ENCODE measurements at places on chromosomes 3 and 15. TPM values are rescaled to one million over a fixed set of nuclear protein-coding genes. Genes with fewer than 3 reads are reported as not detected.
A peak's percentile ranks its signal among the peaks of the same experiment; 100 is the strongest.

The CTXND1 gene
- not detected for total RNA-seq

The SEMA3F gene
- 36.0 TPM for total RNA-seq

The RBP2 gene
- not detected for total RNA-seq

The TKT gene
- 403 TPM for total RNA-seq

The FGD5 gene
- 0.06 TPM for total RNA-seq

The PRSS50 gene
- total RNA-seq: not detected

The ADIPOQ gene
- total RNA-seq: not detected

The CPN2 gene
- total RNA-seq: not detected

The ACAN gene
- not detected for total RNA-seq

The SCG3 gene
- not detected for total RNA-seq

The RAD51 gene
- 20.8 TPM for total RNA-seq

The GNAT1 gene
- total RNA-seq: not detected

The AP3B2 gene
- total RNA-seq: under 0.01 TPM

The AHSG gene
- total RNA-seq: not detected

The TNIK gene
- total RNA-seq: 3.1 TPM

The GCNT3 gene
- 8.5 TPM for total RNA-seq

The DAZL gene
- total RNA-seq: not detected

The CHRFAM7A gene
- not detected for total RNA-seq

The FSIP1 gene
- 1.2 TPM for total RNA-seq

The SPTBN5 gene
- 0.51 TPM for total RNA-seq

DNA sequence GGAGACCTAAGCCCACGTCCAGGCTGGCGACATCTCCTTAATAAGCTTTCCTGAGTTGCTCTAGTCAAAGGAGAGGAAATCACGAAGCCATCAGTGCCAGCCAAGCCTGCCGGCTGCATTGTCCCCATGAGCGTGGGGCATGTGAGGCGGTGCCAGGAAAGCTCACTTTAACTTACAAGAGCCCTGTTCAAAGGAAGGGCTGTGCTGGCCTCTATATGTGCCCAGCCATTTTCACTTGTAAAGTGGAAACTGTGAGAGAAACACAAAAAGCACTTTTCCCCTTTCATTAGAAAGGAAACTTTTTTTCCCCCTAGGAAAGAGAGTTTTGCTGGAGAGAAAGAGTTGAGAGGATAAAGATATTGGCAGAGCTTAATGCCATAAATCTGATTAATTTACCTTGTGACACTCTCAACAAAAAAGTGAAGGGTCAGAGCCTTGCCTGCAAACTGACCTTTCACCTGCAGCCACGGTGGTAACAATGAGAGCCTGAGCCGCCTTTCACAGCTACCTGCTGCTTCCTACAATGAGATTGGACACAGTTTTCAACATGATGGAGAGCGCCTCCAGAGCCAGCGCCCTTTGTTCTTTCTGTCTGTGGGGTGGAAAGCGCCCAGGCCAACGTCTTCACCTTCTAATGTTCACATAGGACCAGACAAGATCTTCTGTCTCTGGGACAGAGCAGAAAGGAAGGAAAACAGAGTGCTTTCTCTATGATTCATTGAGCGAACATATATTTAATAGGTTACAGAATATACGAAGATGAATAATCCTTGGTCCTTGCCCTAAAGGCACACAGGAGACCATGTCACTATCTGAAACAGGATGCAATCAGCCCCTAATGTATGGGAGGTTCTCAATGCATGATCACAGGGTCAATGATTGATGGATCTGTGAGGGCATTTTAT is 233.1 kb upstream of the HES1 start:
- no peak for DNase-seq

DNA sequence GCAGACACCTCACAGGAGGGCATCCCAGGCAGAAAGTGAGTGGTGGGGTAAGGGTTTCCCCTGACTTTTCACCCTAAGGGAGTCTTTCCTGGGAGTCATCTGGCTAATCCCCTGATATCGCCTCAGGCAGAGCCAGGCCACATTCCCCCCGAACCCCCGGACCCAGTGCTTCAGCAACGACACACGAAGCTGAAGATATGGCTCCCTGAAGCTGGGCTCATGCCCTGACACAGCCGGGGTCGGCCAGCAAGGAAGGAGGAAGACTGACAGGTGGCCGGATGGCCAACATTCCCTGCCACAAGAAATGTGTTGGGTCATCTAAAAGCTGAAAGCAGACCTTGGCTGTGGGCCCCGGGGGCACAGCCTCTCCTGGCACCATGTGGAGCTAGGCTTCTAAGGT is 14.4 kb downstream of the CHST13 start:
- no peak for DNase-seq

DNA sequence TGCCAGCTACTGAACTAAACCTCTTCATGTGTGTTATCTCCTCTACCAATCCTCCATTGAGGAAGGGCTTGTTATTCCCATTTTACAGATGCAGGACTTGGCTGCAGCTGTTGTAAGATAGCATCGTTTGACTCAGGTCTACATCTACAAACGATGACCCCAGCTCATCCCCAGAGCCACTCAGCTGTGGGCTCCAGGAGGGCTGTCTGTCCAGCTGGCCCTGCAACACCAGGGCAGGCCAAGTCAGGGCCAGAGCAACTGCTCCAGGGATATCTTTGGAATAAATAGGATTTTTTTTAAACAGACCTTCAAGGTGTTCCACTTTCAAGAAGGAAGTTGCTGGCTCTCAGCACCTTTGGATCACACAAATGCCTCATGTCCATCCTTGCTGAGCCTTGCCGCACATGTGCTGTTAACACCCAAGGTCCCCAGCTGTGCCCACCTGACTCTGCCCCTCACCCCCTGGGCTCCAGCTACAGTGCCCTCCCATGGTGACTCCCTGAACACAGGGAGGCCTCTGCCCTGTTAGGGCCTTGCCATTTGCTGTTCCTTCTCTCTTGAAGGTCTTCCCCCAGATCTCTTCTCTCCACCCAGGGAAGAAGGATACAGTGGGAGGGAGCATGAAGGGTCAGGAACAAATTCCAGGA is 31.0 kb downstream of the ALDH1L1 start:
- DNase-seq: no peak

- no peak for DNase-seq
Observed at GRCh38 chr15:54917312-54917711, 279.4 kb downstream of the RSL24D1 start.

- no peak for DNase-seq
Observed at GRCh38 chr3:123337948-123338619, 110.8 kb downstream of the ADCY5 start.

- DNase-seq: no peak
Observed at GRCh38 chr15:31360158-31360561, 33.5 kb downstream of the KLF13 start.

DNA sequence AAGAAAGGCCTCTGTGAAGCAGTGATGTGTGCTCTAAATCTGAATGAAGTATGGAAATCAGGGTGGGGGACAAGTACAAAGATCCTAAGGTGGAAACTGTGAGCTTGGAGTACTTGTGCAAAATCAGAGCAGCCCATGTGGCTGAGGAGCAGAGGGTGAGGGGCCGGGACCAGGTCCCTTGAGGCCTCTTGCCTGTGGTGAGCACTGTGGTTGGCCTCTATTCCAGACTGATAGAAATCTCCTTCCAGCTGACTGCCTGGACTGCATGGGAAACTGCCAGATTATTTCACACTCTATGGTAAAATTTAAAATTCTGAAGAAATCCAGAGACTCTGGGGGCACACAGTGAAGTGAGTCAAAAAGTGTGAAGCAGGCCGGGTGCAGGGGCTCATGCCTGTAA is 81.4 kb downstream of the TM4SF4 start:
- no peak for DNase-seq

DNA sequence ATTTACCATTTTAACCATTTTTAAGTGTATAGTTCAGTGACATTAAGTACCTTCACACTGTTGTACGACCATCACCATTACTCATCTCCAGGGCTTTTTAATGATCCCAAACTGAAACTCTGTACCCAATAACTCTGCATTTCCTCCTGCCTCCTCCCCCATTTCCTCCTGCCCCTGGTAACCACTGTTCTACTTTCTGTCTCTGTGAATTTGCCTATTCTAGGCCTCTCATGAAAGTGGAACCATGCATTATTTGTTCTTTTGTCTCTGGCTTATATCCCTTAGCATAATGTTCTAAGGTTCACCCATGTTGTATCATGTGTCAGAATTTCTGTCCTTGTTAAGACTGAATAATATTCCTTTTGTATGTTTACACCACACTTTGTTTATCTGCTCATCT is 154.2 kb downstream of the MECOM start:
- no peak for DNase-seq

DNA sequence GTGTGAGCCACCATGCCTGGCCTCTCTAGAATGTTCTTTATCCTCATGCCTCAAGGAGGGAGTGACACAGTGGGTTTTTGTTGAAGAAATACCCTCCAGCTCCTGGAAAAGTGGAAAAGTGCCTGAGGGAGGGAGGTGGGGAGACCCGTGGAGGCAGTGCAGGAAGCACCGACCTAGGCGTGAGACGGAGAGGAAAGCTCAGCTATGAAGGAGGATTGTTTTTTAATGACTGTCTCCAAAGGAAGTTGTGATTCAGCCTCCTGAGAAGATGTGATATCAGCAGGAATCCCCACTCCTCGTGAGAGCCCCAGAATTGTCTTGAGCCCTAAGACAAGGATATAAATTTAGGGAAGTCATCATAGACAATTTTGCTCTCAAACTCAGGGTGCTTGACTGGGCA is 21.7 kb downstream of the RPLP1 start:
- DNase-seq: no peak

GRCh38 chr15:71254491-71254890 is 139.2 kb downstream of the THSD4 start:
- no peak for DNase-seq

GRCh38 chr3:45362758-45363157 is 25.6 kb upstream of the LARS2 start:
- peak; percentile 63 for DNase-seq

GRCh38 chr3:79032686-79033318 is 735.0 kb downstream of the ROBO1 start:
- DNase-seq: no peak

- DNase-seq: no peak
Observed at GRCh38 chr15:52199271-52199670, 8.1 kb upstream of the GNB5 start.

DNA sequence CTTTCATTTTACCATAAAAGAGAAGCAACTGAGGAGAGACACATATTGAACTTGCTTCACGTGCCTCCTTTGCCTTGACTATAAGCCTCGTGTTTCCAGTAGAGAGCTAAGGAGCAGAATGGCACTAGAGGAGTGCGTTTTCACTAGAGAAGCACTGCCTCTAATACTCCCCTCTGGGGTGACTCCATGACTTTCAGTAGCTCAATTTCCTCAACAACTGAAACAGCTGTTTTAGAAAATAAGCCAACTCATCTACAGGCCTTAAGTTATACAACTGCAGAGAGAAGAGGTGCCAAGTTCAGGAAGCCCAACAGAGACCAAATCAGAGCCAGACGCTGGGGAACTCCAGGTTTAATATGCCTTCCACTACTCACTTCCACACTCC is 1.9 kb downstream of the UBP1 start:
- no peak for DNase-seq

DNA sequence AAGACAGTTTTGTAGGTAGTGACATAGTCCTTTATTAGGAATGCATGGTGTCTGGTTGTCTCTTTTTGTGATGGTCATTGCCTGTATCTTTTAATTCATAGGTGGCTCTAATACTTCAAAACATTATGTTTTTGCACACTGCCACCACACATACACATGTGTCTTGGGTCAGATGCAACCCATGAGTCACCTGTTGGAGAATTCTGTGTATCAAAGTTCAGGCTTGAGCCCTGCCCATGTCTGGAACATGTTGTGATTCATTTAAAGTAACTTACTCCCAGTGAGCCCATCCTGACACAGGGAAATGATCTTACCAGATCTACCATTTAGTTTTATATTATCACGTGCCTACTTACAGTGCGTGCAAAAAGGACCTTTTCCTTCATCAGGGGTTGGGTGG is 142.7 kb downstream of the GHSR start:
- DNase-seq: peak; percentile 78

DNA sequence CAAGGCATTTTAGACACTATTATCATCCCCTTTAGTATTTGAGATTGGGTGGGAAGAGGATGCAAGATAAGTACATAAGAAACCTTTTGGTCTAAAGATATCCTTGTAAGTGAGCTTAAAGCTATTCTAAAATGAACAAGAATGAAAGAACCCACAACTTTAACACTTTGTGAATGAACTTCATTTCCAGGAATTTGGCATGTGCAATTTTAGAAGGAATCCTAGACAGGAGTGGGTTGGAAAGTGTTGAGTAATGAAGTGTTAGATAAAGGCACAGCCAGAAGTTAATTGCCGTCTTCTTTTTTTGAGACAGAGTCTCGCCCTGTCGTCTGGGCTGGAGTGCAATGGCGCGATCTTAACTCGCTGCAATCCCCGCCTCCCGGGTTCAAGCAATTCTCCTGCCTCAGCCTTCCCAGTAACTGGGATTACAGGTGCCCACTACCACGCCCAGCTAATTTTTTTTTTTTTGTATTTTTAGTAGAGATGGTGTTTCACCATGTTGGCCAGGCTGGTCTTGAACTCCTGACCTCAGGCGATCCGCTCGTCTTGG is 13.2 kb upstream of the TEX9 start:
- no peak for DNase-seq

DNA sequence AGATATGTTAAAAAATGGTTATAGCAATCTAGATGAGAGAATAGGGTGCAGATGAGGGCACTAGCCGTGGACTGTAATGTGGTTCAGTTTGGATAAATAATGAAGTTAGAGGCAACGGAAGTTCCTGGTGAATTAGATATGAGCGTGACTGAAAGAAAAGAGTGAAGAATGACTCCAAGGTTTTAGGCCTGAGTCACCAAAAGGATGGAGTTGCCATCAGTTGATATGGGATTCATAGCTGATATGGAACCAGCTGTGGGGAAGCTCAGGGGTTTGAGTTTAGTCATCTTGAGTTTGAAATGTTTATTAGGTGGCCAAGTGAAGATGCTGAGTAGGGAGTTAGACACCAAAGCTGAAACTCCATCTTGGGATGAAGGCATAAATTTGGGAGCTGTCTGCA is 66.2 kb downstream of the SSR3 start:
- DNase-seq: no peak

DNA sequence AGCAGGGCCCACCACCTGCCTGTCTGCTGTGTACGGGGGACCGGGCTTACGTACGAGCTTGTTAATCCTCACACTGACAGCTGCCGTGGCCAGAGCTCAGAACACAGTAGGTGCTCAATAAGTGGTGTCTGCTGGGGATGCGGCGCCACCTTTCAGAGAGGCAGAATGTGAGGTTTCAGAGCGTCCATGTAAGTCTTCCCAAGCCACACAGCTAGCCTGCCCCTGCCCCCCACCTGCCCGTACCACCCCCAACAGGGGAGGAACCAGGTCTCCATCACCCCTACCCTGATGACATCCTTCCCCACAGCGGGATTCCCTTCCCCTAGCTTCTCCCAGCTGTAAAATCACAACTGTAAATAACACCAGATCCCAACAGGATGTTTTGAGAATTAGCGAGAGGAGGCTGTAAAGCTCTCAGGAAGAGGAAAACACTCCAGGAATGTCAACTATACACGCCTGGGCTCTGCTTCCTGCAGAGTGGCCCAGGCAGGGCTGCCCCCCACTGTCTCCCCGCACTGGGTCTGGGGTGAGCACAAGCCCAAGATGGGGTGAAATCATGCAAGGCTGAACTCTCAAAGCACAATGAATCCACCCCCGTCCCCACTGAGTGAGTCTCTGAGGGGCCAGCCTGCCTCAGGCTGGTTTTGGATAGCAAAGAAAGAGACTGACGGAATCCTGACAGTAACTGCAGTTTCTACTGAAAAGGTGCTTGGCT is 250.1 kb upstream of the LYSMD4 start:
- no peak for DNase-seq
